ENCODE measurements at places on chromosomes 3 and 15.
A peak's percentile ranks its signal among the peaks of the same experiment; 100 is the strongest.

GRCh38 chr15:100661156-100661555 is 58.8 kb downstream of the ASB7 start:
- no peak for DNase-seq

- no peak for DNase-seq
These were observed 5.2 kb downstream of the GRAMD2A start for GRCh38 chr15:72192416-72192815.

GRCh38 chr3:79257791-79258190 is 510.0 kb downstream of the ROBO1 start:
- DNase-seq = no peak

- no peak for DNase-seq
These were observed 27.6 kb downstream of the LMCD1 start for GRCh38 chr3:8529181-8529637.

- DNase-seq = no peak
These were observed 770.1 kb downstream of the AGBL1 start for GRCh38 chr15:86849558-86850285.

- no peak for DNase-seq
These were observed 311.5 kb downstream of the RORA start for GRCh38 chr15:60917461-60918145.

DNA sequence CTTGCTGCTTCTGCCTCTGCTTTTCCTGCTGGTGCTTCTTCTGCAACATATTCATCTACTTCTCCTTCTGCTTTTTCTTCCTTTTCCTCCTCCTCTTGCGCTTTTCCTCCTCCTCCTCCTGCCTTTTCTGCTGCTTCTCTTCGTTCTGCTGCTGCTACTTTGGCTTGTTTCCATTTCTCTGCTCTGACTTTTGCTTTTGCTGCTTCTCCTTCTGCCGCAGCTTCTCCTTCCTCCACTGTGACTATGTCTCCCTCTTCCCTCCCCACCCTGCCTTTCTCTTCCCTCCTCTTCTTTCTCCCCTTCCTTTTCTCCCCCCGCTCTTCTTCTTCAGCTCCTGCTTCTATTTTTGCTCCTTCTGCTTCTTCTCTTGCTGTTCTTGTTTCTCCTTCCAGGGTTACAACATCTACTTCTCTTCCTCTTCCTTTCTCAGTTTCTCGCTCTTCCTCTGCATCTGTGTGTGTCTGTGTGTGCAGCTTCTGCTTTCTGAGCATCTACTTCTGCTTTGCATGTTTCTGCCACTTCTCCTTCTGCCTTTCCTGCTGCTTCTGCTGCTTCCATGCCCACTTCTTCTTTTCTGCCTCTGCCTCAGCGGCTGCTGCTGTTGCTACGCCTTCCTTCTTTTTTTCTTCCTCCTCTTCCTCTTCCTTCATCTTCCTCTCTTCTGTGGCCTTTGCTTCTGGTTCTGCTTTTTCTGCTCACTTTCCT is 51.4 kb downstream of the FAM43A start:
- peak; percentile 80 for DNase-seq

- no peak for DNase-seq
These were observed 548.1 kb upstream of the LMCD1 start for GRCh38 chr3:7953449-7954014.

DNA sequence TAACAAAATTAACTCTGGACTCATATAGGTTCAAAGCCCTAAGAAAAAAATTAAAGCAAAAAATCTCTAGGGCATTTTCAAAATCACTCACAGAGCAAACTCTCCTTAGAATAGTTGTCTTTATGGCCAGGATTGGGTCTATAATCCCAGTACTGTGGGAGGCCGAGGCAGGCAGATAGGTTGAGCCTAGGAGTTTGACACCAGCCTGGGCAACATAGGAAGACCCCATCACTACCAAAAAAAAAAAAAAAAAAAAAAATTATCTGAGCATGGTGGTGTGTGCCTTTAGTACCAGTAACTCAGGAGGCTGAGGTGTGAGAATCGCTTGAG is 378.1 kb upstream of the TGFBR2 start:
- DNase-seq = no peak

- DNase-seq = no peak
These were observed 79.3 kb downstream of the ADAMTSL3 start for GRCh38 chr15:83733206-83733605.

GRCh38 chr15:45377609-45378148 is 665 bp downstream of the GATM start:
- DNase-seq = no peak

- no peak for DNase-seq
These were observed 118.8 kb upstream of the PDZRN3 start for GRCh38 chr3:73743551-73743950.

- no peak for DNase-seq
These were observed 59.8 kb upstream of the CACNA2D3 start for GRCh38 chr3:54062546-54062945.

DNA sequence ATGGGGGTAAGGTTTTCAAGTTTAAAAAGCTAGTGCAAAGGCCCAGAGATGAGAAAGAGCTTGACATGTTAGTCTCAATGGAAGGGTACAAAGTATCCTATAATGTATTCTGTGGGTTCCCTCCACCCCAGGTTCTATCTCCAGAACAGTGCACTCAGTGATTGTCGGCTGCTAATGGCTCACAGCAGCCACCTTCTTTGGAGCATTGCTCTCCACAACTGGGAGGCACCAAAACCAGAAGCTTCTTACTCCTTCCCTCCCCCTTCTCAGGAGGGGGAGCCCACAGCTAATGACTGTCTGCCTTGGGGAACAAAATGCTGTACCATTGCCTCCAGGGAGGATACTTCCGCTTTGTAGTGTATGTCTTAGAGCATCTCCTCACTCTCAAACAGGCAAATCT is 439.4 kb upstream of the RBMS3 start:
- no peak for DNase-seq

GRCh38 chr3:78804251-78805037 is 963.4 kb downstream of the ROBO1 start:
- no peak for DNase-seq

GRCh38 chr3:140234256-140234655 is 299.3 kb downstream of the CLSTN2 start:
- DNase-seq = no peak

- DNase-seq = peak; percentile 62
These were observed 35.3 kb downstream of the CAPN7 start for GRCh38 chr3:15241341-15241740.

DNA sequence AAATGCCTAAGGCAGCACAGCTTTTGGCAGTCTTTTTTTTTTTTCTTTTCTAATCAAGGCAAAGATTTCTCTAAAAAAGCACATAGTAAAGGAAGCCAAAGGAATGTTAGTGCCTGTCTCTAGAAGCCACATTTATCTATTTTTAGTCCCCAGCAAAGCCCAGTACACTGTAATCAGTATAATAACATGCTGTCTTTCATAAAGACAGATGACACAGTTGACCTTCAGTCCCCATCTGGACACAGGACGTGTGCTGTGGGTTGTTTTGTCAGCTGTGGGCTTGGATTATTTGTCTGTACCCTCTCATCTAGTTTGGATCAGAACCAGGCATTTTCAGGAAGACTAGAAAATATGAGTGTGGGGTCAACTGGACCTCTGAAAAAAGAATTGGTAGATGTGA is 110.4 kb upstream of the CTNNB1 start:
- no peak for DNase-seq

DNA sequence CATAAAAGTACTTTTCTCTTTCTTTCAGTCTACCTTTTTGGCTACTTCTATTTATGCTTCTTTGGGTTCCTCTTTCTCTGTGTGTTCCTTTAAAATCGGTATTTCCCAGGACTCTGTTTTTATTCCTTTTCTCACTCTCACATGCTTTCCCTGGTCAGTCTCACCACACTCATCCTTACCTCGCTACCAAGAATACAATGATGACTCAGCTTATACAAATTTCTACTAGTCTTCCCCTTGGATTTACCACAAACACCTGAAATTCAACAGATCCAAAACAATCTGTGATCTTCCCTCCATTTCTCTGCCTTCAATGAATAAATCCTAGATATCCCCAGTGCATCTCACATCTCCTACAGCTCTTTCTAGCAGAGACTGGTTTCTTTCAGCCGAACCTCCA is 52.9 kb downstream of the TUBGCP4 start:
- no peak for DNase-seq

DNA sequence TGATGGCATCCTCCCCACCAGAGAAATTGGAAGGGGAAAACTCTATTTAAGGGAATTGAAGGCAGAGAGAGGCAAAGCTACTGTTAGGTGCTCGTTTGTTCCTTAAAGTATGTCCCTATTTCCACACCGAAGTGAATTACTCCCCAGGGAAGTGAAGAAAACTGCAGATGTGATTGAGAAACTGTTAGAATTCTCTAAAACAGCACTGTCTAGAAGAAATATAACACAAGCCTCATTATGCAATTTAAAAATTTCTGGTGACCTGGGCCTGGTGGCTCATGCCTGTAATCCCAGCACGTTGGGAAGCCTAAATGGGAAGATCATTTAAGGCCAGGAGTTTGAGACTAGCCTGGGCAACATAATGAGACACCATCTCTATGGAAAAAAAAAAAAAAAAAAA is 305.0 kb downstream of the SHQ1 start:
- no peak for DNase-seq

GRCh38 chr3:45665101-45665572 is 24.1 kb upstream of the SACM1L start:
- DNase-seq = peak; percentile 96

DNA sequence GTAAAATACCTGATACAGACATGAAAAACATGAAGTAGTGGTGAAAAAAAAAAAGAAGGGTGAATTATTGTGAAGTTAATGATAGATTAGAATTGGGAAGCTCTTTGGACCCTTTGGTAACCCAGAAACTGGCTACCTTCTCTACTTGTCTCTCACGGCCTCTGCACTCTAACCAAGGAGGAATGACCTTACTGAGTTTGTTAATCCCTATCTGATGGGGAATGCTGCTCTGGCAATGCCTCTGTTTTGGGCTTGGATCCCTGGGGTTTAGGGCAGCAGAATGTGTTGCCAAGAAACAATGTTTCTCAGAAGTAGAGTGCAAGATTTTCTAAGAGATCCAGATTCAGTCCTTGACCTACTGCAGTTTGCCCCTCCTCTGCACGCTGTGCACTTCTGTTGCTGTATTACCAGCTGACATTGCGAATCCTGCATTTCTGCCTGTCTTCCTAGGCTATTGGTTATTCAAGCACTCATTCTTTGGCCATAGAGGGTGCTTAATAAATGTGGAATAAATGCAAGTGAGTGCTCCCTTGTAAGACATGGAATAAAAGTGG is 49.2 kb upstream of the MAP3K13 start:
- no peak for DNase-seq

GRCh38 chr3:66532160-66532587 is 31.4 kb upstream of the LRIG1 start:
- no peak for DNase-seq

DNA sequence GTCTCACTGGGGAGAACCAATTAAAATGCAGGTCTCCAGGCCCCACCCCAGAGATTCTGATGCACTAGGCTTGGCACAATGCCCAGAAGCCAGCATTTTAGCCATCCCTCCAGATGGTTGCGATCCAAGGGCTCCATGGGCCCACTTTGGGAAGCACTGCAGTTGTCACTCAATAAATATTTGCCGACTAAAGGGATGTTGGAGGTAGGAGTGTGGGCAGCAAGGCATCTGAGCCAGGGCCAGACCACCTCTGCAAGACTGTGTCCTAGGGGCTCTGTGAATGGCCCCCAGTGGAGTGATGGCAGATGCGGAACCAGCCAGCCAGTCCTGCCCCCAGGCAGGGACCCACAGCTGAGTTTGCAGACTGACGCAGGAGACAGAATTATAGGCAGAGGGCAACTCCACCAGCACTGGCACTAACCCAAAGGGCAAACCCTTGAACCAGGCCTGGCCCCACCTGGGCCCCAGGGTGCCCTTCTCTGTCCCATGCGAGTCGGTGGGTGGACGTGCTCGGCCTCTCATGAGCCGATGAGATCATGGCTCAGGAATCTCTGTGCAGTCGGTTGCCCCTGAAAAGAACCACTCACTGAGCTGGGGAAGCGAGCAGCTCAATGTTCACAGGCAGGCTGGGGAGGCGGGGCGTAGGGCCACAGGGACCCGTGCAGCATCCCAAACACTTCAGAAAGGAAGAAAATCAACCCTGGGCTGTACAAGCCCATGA is 49.7 kb downstream of the SEMA5B start:
- DNase-seq = peak; percentile 16

DNA sequence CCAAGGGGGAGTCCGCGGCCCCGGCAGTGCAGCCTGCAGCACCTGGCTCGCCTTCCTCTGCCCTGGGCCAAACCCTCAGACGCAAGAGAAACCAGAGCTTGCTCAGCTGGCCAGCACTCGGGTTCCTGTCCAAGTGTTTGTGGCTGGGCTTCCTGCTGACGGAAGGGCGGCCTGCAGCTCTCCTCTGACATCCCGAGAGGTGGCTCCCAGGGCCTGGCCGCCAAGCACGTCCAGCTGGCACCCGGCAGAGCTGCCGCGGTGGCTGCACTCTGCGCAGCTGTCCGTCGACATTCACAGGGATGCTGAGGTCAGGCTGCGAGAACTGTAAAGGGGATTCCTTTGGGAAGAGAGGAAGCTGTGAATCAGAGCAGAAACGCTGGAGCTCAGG is 85.6 kb downstream of the CPN2 start:
- peak; percentile 39 for DNase-seq

DNA sequence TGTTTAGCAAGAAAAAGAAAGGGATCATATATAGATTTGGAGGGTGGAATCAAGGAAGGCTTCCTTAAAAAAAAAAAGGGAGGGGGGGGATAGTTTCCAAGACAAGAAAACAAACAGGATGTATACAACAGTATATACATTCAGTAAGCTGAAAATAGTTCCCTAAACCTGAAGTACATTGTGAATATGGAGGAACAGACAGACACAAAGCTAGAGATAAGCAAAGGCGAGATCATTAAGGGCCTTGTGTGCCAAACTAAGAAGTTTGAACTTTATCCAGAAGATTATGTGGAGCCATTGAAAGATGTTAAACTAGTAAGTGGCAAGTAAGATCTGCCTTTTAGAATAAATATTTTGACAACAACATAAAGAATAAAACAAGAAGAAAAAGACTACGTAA is 93.3 kb upstream of the IMPG2 start:
- DNase-seq = peak; percentile 15

DNA sequence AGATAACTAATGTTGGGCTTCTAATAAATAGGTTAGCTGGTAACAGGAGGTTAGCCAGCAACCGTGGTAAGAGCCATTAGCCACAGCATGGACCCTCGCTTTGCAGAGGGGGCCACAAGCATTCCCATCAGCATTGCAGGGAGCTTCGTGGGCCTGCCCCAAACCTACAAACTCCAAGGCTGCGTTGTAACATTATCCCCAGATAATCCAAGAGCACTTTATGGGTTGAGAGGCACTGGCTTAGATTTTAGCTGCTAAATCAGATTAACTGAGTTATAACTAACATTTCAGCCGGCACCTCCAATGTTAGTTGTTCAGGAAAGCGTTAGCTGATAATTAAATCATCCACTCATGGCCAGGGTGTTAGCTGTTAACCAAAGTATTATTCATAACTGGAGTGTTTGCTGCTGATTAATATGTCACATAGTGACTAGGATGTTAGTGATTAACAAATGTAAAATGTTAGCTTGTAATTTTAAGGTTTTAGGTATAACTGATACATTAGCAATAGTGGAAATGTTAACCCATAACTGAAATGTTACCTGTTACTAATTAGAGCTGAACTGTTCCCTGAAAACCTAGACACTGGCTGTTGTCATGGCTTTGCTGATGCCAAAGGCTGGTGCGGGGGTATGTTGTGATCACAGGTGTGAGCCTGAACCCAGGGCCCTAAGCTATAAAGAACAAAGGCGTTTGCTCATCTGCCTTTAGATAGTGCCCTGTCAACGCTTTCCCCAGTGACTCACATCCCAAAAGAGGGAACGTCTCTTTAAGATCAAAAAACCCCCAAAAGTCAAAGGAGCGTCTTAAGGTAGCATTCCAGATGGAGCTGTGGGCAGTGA is 56.2 kb downstream of the SLC6A6 start:
- DNase-seq = no peak

GRCh38 chr3:188439080-188439479 is 285.1 kb downstream of the LPP start:
- DNase-seq = peak; percentile 59

GRCh38 chr3:58474348-58474911 is 17.5 kb upstream of the KCTD6 start:
- no peak for DNase-seq

Measured in hematopoietic multipotent progenitor cell treated with erythropoietin and hydrocortisone succinate and interleukin-3 and kit ligand, for 6 days (in vitro differentiated cells).